ENCODE measurements at places on chromosomes 12 and 14. TPM values are rescaled to one million over a fixed set of nuclear protein-coding genes. Genes with fewer than 3 reads are reported as not detected.

DNA sequence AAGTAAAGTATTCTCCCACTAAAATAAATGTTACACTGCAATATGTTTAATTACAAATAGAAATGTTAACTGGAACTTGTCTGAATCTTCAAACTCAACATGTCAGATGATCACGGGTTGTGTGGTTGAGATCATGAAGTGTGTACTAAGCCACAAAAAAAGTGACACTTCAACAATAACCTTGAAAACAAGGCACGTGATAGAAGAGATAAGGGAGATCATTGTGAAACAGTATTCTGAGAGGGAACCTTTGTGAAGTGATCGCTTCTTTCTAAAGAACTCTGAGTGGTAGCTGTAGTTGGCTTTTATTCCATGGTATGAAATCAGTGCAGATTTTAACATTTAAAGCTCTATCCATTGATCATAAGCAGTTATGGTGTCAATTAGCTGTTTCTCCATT, 60.0 kb downstream of the LIN52 start:
- DNase-seq: no peak

GRCh38 chr12:6821591-6822425, at the start of gene GPR162:
Gene GPR162 (plus strand): TSS chr12:6821821. CDS start chr12:6823899, 2,078 bp downstream.
- peak; percentile 61 for DNase-seq

- DNase-seq: peak; percentile 24
Observed at GRCh38 chr12:40325349-40325960, 100.7 kb downstream of the LRRK2 start.

DNA sequence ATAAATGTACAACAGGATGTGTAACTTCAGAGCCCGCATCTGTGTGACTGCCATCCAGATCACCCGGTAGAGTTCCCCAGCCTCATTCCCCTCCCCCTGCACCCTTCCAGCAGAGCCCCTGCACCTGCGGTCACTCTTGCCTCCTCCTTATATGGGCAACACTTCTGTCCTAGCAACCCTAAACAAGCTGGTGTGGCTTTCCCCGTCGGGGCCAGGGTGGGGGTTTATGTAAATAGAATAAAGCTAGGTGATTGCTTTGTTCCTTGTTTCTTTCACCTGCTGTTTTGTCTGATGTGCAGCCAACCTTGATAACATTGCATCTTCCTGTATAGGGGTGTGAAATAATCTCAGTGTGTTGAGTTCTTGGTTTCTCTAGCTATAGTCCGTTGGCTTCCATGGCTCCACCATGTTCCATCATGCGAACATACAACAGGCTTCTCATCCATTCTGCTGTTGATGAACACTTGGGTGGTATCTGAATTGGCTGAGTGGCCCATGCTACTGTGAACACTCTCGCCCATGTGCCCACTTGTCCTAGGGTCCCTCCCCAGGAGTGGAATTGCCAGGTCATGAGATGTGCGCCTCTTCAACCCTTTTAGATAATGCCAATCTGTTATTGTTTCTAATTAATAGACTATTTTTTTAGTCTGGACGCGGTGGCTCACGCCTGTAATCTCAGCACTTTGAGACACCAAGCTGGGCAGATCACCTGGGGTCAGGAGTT, 102.2 kb downstream of the KIF26A start:
- DNase-seq: no peak

PPFIA2 gene
- not detected for polyA plus RNA-seq

TAS2R9 gene
- not detected for polyA plus RNA-seq

Measured in GM23248 (cell line).